Activated T-helper 1 cell treated with anti-CD3 and anti-CD28 coated beads, Interleukin-2, amount 50 U/mL, for 16 hours (primary cell): ENCODE measurements at places on chromosomes 3 and 15.

- no peak for DNase-seq
These were observed 61.3 kb downstream of the VGLL4 start for GRCh38 chr3:11582191-11582968.

- no peak for DNase-seq
These were observed 18.5 kb upstream of the CHCHD6 start for GRCh38 chr3:126685493-126685892.

GRCh38 chr15:66803182-66803729 is 101.2 kb downstream of the SMAD6 start:
- DNase-seq: no peak

GRCh38 chr3:152574461-152575079 is 260.4 kb upstream of the P2RY1 start:
- no peak for DNase-seq

GRCh38 chr3:53519065-53519709 is 24.8 kb downstream of the CACNA1D start:
- no peak for DNase-seq

DNA sequence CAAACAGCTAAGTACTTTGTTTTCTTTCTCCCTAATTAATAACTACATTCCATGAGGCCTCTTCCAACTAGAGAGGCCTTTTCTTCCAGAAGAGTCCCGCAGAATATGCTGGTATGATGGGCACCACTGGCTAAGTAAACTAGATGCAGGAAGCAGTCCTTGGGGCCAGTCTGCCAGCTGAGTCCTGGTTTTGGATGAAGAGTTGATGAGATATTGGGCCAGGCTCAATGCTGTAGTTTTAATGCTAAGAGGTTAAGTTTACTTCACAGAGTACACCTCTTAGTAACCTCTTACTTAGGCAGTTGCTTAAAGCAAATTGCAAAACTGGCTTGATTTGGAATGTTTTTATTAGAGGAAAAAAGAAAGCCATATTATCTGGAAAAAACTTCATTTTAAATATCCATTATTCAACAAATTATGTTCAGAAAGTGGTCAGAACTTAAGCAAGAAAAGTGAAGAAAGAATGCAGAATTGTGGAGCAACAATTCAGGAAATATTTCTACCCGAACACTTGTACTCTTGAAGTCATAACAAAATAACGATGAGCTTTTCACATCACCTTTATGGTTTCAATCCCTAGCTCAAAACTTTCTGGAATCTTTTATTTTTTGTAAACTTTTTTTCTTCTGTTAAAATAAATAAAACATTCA is 178.4 kb upstream of the CDIN1 start:
- DNase-seq: no peak

- no peak for DNase-seq
These were observed 62.9 kb downstream of the KLF15 start for GRCh38 chr3:126294211-126294808.

GRCh38 chr15:90619468-90619867 is 89.7 kb downstream of the CRTC3 start:
- DNase-seq: no peak

GRCh38 chr3:39276746-39277145 is 3.1 kb downstream of the CX3CR1 start:
- DNase-seq: no peak

GRCh38 chr15:51097553-51098330 is 3.0 kb upstream of the TNFAIP8L3 start:
- no peak for DNase-seq

- no peak for DNase-seq
These were observed 179.8 kb upstream of the SLC2A2 start for GRCh38 chr3:171206283-171206682.

DNA sequence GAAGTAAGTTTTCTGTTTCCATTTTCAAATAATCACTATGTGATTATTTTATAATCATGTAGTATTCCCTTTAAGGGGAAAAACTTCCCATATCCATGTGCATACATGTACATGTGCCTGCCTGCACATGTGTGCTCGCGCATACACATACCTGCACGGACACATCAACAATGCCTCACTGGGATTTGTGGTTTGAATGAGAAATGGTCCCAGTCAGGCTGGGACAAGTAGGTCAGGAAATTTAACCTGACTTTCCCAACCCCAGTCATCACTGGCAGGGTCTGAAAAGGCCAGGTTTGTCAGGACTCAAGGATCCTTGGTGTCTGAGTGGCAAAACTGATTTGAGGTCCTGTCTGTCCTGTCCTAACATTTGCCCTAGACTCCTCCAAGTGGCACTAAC is 109.3 kb upstream of the MRPS22 start:
- no peak for DNase-seq

- DNase-seq: no peak
These were observed 15.4 kb downstream of the WNT5A start for GRCh38 chr3:55471522-55472280.

GRCh38 chr3:34053626-34054025 is 255.2 kb downstream of the PDCD6IP start:
- DNase-seq: no peak
